ENCODE measurements at places on chromosomes 13 and 19. TPM values are rescaled to one million over a fixed set of nuclear protein-coding genes. Genes with fewer than 3 reads are reported as not detected.
A peak's percentile ranks its signal among the peaks of the same experiment; 100 is the strongest.

DNA sequence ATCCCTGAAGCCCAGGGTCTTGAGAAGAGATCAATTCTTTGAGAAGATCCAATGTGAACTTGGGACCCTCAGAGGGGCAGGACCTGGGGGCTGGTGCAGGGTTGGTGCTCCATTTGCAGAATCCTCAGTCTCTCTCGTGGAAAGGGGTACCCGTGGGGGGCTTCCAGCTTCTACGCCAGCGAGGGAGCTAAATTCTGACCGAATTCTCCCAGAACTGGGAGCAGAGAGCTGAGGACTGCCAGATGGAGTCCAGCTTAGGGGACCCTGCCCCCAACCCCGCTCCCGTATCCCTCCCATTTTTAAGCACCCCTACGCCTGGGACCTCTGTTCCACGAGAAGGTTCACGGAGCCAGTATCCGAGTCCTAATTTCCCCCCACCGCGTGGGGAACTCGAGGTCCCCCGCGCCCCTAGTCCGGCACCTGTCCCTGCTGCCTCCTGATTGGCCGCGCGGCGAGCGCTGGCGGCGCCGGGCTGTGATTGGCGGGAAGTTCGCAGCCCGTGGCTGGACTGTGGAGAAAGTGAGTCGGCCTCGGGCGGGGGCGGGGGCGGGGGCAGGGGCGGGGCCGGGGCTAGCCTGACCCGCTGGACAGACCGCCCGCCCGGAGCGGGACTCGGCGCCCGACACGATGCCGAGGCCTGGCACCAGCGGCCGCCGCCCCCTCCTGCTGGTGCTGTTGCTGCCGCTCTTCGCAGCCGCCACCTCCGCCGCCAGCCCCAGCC is 4.4 kb upstream of the LTBP4 start:
- DNase-seq = peak; percentile 78

DNA sequence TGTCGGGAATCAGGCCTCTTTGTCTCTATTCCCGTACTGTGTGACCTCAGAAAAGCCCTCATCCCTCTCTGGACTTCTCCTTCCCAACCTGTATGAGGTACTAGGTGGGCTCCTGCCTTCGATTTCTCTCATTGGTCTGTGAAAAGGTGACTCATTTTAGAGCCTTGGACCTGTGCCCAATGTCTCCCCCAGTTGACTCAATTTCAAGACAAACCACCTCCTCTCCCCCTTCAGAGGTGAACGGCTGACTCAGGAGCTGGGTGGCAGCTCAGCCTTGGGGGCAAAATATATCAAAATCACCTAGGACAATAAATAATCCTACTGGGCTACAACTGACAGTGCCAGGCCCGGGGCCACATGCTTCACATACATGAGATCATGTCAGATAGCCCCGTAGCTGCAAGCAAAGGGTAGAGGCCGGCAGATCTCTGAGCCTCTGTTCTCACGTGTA is 630 bp downstream of the COQ8B start:
- DNase-seq = no peak

DNA sequence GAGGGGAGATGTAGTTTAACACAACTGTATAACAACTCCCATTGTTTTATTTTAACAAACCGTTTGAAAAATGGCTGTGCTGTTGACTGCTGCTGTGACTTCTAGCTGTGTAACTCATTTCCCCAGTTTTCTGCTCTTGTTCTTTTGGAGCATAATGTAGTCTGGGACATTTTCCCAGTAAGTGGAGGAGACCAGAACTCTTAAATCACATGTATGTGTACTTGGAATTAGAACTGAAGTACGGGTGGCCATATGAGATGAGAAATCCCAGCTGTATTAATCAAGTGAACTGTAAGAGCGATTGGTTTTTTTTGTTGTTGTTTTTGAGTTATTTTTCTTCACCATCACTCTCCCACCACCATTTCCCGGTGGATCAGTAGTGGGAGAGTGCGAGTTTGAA is 49.4 kb upstream of the RNF113B start:
- no peak for DNase-seq

DNA sequence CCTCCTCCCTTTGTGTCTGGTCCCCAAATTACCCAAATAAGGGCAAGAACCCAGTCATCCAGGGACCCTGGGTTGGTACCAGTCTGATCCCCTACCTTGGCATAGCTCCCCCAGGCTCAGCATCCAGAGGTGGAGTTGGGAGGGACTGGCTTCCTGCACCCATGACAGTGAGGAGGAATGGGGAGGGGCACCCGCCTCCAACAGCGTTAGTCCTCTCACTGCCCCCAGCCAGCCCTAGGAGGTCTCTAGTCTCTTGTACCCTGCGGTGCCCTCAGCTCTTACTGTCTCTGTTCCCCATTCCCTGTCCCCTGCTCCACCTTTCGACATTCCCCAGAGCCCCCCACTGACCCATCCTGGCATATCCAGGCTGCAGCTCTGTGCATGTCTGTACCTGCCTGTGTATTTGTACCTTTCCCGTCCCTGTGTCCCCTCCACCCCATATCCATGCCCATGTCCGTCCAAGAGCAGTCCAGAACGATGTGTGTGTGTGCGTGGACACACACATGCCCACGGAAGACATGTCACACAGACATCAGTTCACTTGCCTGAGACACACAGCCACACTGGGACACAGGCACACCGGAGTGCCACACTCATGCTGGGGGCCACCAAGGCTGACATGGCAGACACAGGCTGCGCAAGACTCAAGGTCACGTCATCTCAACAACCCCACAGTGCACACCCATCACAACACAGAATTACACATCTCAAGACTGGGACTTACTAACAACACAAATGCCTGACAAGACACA is 17.8 kb downstream of the ERFL start:
- no peak for DNase-seq

DNA sequence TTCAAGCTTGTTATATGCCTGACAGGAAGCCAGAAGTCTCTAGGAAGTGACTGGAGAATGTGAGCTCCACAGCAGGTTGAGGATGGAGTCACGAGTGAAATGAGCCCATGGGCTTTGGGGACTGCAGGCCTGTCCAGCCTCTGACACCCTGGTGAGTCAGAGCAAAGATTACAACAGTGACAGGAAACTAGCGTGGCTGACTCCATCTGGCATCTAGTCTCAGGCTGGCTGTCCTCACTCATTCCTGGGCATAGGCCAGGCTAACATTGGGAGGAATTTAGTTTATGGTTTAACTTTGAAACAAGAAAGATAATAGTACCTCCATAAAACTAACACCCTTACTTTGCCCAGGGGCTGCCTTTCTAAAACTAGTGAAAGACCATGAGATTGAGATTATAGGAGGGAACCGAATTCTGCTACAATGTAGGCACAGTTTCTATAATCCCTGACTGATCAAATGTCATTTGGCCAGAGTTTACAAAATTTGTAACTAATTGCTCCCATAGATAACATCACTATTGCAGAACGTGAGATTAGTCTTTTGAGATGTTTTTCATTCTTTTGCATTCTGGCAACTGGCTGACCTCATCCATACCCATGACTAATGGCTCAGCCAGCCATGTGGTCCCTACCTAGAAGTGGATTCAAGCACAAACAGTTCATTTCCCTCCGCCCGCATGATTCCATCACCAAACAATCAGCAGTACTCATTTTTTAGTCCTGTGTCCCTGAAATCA is 28.4 kb downstream of the PSG1 start:
- no peak for DNase-seq

- no peak for DNase-seq
These were observed 41.7 kb downstream of the RUBCNL start for GRCh38 chr13:46345398-46345797.

- no peak for DNase-seq
These were observed 25.3 kb upstream of the GPR183 start for GRCh38 chr13:99332456-99332855.

GRCh38 chr13:26699197-26699490 is 61.4 kb downstream of the GPR12 start:
- no peak for DNase-seq

- DNase-seq = peak; percentile 52
These were observed 8.1 kb downstream of the NKPD1 start for GRCh38 chr19:45152504-45153338.

DNA sequence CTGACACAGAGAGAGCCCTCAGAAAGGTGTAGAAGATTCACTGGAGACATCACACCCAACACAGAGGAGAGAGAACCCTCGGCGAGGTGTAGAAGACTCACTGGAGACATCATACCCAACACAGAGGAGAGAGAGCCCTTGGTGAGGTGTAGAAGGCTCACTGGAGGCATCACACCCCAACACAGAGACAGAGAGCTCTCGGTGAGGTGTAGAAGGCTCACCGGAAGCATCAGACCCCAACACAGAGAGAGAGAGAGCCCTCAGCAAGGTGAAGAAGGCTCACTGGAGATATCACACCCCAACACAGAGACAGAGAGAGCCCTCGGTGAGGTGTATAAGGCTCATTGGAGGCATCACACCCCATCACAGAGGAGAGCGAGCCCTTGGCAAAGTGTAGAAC is 826.5 kb downstream of the UQCRFS1 start:
- no peak for DNase-seq

DNA sequence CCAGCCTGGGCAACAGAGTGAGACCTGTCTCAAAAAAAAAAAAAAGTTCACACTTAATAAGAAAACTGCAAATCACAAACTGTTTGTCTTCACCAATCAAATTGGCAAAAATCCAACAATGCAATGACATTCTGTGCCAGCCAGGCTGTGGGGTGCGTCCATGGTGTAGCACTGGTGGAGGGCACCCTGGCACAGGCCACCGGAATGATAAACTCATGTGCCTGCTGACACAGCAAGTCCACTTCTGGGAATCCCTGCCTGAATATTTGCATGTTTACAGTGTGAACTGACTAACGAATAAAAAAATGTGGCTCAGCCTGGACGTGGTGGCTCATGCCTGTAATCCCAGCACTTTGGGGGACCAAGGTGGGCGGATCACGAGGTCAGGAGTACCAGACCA is 1.6 kb upstream of the LRRC25 start:
- no peak for DNase-seq

DNA sequence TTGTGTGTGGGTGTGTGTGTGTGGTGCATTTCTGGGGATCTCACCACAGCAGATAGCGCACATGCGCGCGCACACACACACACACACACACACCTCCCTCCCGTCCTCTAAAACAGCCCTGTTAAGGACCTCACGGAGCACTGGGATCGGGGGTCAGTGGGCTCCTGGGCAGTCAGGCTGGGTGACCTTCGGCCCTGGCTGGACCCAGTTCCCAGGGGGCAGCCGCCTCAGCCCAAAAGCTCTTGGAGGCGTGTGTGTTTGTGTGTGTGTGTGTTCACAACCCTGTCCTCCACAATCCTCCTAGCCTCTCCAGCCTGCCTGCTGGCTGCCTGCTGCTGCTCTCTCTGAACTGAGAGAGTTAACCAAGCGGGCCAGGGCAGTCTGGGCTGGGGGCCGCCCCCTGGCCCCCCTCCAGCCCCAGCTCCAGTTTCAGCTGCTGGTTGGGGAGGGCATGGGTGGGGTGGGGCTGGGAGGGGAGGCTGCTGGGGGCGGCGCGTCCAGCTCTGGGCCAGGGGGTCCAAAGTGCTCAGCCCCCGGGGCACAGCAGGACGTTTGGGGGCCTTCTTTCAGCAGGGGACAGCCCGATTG is at the start of gene FXYD1:
FXYD1 (plus strand) TSS at position 520 of the 588 bp plus-strand sequence. CDS start 1,256 bp downstream, outside the sequence.
- DNase-seq = no peak

ZNF665 gene
- 6.1 TPM for total RNA-seq

IGFL1 gene
- total RNA-seq = not detected

LGALS14 gene
- not detected for total RNA-seq

CD37 gene
- 0.82 TPM for total RNA-seq

VSTM2B gene
- 28.9 TPM for total RNA-seq

PNMA8B gene
- total RNA-seq = 17.1 TPM

BCAM gene
- 5.7 TPM for total RNA-seq

Data from frontal cortex (tissue), 4 donors.